ENCODE measurements at places on chromosomes 12 and 14.

- peaks cover 3% of the 10 kb centered on the region for H3K27me3 ChIP-seq
- no peaks in the 10 kb centered on the region for H3K4me1 ChIP-seq
- no peaks in the 10 kb centered on the region for H3K36me3 ChIP-seq
- no peak overlapping the region for H3K27ac ChIP-seq
- DNase-seq: no peak
Measured at GRCh38 chr14:70873627-70874026, 33.6 kb upstream of the PCNX1 start.

DNA sequence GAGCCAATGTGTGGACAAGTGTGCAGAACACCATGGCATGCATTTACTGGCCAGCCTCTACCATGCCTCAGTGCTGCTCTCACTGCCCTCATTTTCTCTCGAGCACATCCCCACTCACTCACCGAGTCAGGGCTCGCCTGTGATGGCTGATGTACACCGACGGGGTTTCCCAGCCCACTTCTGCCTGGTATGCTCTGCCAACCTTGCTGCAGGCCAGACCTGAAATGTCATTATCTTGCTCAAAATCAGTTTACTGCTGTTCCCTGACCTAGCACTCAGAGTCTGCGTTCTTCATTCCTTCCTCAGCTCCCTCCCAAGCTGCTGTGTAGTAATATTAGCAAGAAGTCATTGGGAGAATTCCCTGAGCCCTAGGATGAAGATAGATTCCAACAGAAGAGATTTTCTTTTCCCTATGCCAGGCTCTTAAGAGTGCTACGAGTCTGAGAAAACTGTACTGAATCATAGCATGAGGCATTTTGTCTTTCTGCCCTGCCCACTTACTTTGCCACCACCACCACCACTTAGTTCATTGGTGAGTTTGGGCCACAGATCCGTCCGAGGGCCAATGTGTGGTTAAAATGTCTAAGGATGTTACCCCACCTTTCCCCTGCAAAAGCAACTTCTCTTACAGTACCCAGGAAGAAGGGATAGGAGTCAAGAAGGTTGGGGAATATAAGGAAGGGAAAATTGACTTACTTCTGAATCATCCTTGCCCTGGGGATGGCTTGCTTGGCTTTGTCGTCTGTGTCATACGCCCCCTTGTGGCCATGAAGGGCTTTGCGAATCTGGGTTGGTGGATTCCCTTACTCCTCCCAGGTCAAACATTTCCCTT lies 51.0 kb downstream of the BMAL2 start:
- H3K27ac ChIP-seq: no peak overlapping the region
- no peaks in the 10 kb centered on the region for H3K27me3 ChIP-seq
- no peaks in the 10 kb centered on the region for H3K4me1 ChIP-seq
- no peak overlapping the region for H3K4me3 ChIP-seq

DNA sequence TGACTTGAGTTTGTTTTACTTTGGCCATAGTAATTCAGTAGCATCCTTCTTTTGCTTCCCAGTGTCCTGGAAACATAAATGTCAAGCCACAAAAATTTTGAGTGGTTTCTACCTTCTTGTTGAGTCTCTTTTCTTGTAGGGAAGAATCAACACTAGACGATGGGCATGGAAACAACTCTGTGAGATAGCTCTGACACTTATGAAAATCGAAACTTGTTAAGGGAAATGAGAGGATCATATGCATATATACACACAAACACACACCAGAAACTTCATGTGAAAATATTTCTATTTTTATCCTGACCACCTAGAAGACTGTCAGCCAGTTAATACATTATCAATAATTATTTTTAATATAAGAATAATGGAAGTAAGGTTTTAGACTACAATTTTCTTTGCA lies 1247.3 kb upstream of the FLRT2 start:
- no peaks in the 10 kb centered on the region for H3K4me1 ChIP-seq
- no peaks in the 10 kb centered on the region for H3K27me3 ChIP-seq
- no peak for DNase-seq
- H3K36me3 ChIP-seq: no peaks in the 10 kb centered on the region
- no peak overlapping the region for H3K4me3 ChIP-seq
- H3K27ac ChIP-seq: no peak overlapping the region

GRCh38 chr12:24081606-24082005 lies 132.1 kb upstream of the SOX5 start:
- H3K4me3 ChIP-seq: no peak overlapping the region
- no peaks in the 10 kb centered on the region for H3K36me3 ChIP-seq
- H3K4me1 ChIP-seq: peaks cover 9% of the 10 kb centered on the region
- no peaks in the 10 kb centered on the region for H3K27me3 ChIP-seq
- DNase-seq: no peak
- peak overlapping the region; percentile 39 for H3K27ac ChIP-seq

GRCh38 chr12:26177283-26177682 lies 18.1 kb upstream of the SSPN start:
- H3K36me3 ChIP-seq: no peaks in the 10 kb centered on the region
- H3K27me3 ChIP-seq: no peaks in the 10 kb centered on the region
- no peak for DNase-seq
- no peaks in the 10 kb centered on the region for H3K4me1 ChIP-seq
- H3K27ac ChIP-seq: no peak overlapping the region
- no peak overlapping the region for H3K4me3 ChIP-seq

GRCh38 chr12:22275843-22276242 lies 58.7 kb downstream of the ST8SIA1 start:
- no peaks in the 10 kb centered on the region for H3K36me3 ChIP-seq
- H3K27me3 ChIP-seq: no peaks in the 10 kb centered on the region
- no peak overlapping the region for H3K27ac ChIP-seq
- H3K4me1 ChIP-seq: no peaks in the 10 kb centered on the region

- no peaks in the 10 kb centered on the region for H3K27me3 ChIP-seq
- H3K4me1 ChIP-seq: no peaks in the 10 kb centered on the region
- DNase-seq: no peak
- H3K27ac ChIP-seq: no peak overlapping the region
- no peak overlapping the region for H3K4me3 ChIP-seq
Measured at GRCh38 chr12:127304751-127305725, 961.9 kb upstream of the TMEM132C start.

- H3K4me3 ChIP-seq: no peak overlapping the region
- peaks cover 12% of the 10 kb centered on the region for H3K4me1 ChIP-seq
- no peak for DNase-seq
- no peaks in the 10 kb centered on the region for H3K27me3 ChIP-seq
- H3K36me3 ChIP-seq: no peaks in the 10 kb centered on the region
- H3K27ac ChIP-seq: no peak overlapping the region
Measured at GRCh38 chr14:85315290-85315689, 214.7 kb upstream of the FLRT2 start.

GRCh38 chr14:68380329-68380741 lies 412.5 kb downstream of the ZFP36L1 start:
- no peaks in the 10 kb centered on the region for H3K36me3 ChIP-seq
- no peak for DNase-seq
- peaks cover 5% of the 10 kb centered on the region for H3K4me1 ChIP-seq
- no peaks in the 10 kb centered on the region for H3K27me3 ChIP-seq
- H3K27ac ChIP-seq: no peak overlapping the region
- H3K4me3 ChIP-seq: no peak overlapping the region

DNA sequence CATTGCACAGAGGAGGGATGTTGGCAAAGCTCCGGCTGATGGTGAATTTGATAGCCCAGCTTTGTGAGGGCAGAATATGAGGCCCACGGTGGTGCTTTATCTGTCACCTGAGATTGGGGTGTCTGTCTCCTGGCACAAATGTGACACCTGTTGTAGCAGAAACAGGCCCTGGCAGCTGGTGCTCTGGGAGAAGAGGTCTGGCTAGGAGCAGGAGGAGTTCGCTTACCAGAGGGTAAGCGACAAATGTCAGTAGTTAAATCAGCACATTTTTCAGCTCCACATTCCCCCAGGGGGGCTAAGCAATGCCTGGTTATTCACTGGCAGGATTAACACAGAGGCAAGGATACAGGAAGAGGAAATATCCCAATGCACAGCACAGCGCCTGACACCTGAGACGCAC lies 71.1 kb downstream of the B4GALNT3 start:
- no peak overlapping the region for H3K27ac ChIP-seq
- H3K36me3 ChIP-seq: no peaks in the 10 kb centered on the region
- H3K4me3 ChIP-seq: no peak overlapping the region
- DNase-seq: no peak
- no peaks in the 10 kb centered on the region for H3K27me3 ChIP-seq

DNA sequence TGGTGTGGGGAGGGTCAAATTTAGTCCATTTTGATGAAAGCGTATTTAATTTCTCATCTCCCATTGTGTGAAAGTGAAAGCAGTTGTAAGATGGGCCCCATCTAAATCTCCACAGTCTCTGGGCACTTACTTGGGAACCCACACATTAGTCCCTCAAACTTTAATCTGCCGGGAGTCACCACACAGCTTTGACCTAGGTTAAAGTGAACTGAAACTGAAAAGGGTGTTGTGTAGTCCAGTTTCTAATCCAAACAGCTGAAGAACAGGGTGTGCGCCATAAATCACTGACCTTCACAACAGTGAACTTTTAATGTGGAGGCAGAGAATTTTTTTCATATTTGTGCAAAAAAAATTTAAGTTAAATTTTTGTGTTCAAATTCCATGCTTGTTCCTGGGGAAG lies 48.4 kb upstream of the PTPRO start:
- H3K4me3 ChIP-seq: no peak overlapping the region
- no peak overlapping the region for H3K27ac ChIP-seq
- DNase-seq: no peak
- no peaks in the 10 kb centered on the region for H3K27me3 ChIP-seq

DNA sequence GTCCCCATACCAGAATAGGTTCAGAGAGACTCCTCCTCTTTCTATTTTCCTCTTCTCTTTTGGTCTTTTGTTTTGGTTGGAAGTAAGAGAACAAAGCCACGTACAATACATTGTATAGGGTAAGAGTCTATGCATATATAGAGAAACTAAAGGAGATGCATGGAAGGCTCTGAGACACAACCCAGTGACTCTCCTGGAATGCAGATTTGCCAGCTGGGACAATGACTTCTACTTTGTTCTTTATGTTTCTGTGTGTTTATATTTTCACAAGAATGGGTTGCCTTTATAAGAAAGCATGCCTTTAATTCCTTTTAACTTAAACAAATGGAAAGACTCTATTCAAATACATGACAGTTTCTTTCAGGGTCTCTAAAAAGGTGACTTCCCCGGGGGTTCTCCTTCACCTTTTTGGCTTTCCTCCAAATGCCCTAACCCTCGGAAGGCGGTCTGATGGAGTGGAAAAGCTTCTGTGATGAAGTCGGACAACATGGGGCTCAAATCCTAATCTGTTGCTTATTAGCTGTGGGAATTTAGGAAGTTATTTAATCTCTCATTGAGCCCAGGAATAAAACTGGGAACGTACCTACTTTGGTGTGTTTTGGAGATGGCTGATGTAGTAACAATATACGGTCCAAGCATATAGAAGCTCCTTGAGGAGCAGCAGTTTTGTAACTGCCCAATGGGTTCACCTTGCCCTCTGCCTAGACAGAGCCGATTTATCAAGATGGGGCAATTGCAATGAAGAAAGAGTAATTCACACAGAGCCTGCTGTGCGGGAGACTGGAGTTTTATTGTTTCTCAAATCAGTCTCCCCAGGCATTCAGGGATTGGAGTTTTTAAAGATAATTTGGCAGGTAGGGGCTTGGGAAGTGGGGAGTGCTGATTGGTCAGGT lies 9.1 kb upstream of the SERPINA1 start:
- H3K27me3 ChIP-seq: no peaks in the 10 kb centered on the region
- H3K36me3 ChIP-seq: no peaks in the 10 kb centered on the region
- H3K4me1 ChIP-seq: peaks cover 7% of the 10 kb centered on the region
- no peak for DNase-seq

DNA sequence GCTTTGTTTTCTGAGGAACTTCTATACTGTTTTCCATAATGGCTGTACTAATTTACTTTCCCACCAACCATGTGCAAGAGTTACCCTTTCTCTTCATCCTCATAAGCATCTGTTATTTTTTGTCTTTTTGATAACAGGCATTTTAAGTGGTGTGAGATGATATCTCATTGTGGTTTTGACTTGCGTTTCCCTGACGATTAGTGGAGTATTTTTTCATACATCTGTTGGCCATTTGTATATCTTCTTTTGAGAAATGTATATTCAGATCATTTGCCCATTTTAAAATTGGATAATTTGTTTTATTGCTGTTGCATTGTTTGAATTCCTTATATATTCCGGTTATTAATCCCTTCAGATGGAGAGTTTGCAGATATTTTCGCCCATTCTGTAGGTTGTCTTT lies 10.2 kb upstream of the HMGA2 start:
- no peaks in the 10 kb centered on the region for H3K36me3 ChIP-seq
- DNase-seq: no peak
- no peaks in the 10 kb centered on the region for H3K27me3 ChIP-seq
- no peak overlapping the region for H3K4me3 ChIP-seq

- no peaks in the 10 kb centered on the region for H3K36me3 ChIP-seq
- no peaks in the 10 kb centered on the region for H3K27me3 ChIP-seq
- DNase-seq: no peak
- no peak overlapping the region for H3K27ac ChIP-seq
- H3K4me1 ChIP-seq: no peaks in the 10 kb centered on the region
Measured at GRCh38 chr12:79127271-79127751, 262.7 kb downstream of the SYT1 start.

GRCh38 chr14:61644834-61645233 lies 50.5 kb upstream of the HIF1A start:
- H3K36me3 ChIP-seq: no peaks in the 10 kb centered on the region
- no peak overlapping the region for H3K27ac ChIP-seq
- H3K27me3 ChIP-seq: no peaks in the 10 kb centered on the region
- peaks cover 3% of the 10 kb centered on the region for H3K4me1 ChIP-seq
- no peak overlapping the region for H3K4me3 ChIP-seq
- peak; percentile 15 for DNase-seq

All from neuronal stem cell (in vitro differentiated cells).